ENCODE measurements at places on chromosomes 5 and 9.

DNA sequence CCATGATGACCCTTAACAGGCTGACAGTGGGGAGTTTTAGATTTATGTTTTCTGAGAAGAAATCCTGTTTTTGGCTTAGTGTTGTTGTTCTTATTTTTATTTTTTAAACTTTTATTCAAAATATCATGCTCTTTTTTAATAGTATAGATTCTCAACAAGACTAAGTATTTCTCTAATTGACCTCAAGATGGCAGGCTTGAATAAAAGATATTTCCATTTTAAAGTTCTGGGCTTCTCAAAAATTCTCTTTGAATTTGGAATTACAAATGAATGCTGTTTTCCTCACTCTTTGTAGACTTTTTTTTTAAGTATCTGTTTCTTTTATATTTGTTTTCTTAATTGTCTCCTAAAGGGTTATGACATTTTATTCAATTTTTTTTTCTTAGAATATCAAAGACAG lies 50.0 kb upstream of the SH3GL2 start:
- no peak for DNase-seq

GRCh38 chr5:57816108-57816507 lies 333.5 kb upstream of the ACTBL2 start:
- no peak for DNase-seq

GRCh38 chr9:36164372-36164771 lies 4.8 kb upstream of the CCIN start:
- DNase-seq = no peak

- DNase-seq = no peak
These were observed 136.8 kb downstream of the APBA1 start for GRCh38 chr9:69535286-69535832.

DNA sequence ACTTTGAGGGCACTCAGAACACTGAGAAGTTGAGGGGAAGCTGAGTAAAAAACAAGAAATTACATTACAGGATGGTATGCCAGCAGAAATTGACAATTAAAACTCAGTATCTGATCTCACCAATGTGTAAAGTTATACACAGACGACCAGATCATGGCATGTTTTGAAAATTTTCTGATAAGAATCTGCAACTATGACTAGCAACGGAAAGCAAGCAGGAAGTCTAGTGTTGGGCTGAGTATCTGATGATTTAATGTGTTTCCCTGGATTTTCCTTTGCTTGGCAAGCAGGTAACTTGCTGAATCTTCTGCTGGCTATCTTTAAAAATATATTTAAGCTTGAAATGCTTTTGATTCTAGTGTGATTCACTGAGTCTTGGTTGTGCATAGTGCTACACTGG lies 5.2 kb upstream of the GCNT4 start:
- no peak for DNase-seq

- DNase-seq = no peak
These were observed 14.1 kb upstream of the LURAP1L start for GRCh38 chr9:12760758-12761157.

- DNase-seq = no peak
These were observed 1.6 kb upstream of the TBC1D13 start for GRCh38 chr9:128785427-128785826.

- DNase-seq = no peak
These were observed 49.5 kb upstream of the COL15A1 start for GRCh38 chr9:98894171-98894570.

DNA sequence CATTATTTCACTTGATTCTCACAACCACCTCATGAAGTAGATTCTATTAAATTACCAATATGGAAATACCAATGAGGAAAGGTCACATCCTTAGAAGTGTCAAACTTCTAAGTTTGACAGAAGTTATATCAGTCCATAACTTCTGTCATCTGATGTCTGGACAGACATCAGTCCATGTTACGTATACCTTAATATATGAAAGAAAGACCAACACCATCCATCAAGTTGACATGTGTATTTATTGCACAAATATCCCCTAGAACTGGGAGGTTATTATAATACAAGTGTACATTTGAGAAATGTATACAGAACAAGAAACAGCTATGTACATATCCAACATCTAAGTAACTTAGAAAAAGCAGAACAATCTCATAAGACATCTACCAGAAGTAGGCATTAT lies 6.5 kb upstream of the RAPGEF6 start:
- DNase-seq = no peak

DNA sequence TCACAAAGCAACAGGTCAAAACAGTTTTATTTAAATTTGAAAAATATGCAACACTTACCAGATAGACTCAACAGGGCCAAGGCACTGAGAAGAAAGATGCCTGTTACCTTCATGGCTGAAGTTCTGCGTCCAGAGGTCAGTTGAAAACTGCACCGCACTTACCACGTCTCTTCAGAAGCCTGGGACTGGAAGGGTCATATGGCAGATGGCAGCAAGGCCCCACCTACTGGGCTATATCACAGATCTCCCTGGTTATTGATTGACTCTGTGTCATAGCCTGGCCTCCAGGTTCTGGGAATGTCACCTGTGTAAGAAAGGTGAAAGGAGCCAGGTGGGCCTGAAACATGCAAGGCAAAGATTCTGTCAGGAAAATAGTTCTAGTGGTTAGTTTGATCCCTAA lies at the start of gene SPINK1:
Gene SPINK1, minus strand, starts transcription at position 207 of the 400 bp plus-strand sequence. Its CDS starts 94 bp downstream, at position 113.
- DNase-seq = no peak

- DNase-seq = no peak
These were observed 64.1 kb upstream of the TYRP1 start for GRCh38 chr9:12629067-12629466.

- no peak for DNase-seq
These were observed 57.3 kb downstream of the RIGI start for GRCh38 chr9:32468740-32469139.

GRCh38 chr5:136513430-136513829 lies 148.1 kb upstream of the TRPC7 start:
- no peak for DNase-seq

- DNase-seq = no peak
These were observed 132.9 kb upstream of the ANKH start for GRCh38 chr5:15004506-15004905.

- no peak for DNase-seq
These were observed 102.6 kb downstream of the ARHGAP26 start for GRCh38 chr5:142872795-142873194.

Data from stimulated activated CD4-positive, alpha-beta T cell treated with anti-CD3 and anti-CD28 coated beads, Interleukin-15, amount 100 ng/mL, for 48 hours (primary cell).